ENCODE measurements at places on chromosomes 3 and 15.
A peak's percentile ranks its signal among the peaks of the same experiment; 100 is the strongest.

DNA sequence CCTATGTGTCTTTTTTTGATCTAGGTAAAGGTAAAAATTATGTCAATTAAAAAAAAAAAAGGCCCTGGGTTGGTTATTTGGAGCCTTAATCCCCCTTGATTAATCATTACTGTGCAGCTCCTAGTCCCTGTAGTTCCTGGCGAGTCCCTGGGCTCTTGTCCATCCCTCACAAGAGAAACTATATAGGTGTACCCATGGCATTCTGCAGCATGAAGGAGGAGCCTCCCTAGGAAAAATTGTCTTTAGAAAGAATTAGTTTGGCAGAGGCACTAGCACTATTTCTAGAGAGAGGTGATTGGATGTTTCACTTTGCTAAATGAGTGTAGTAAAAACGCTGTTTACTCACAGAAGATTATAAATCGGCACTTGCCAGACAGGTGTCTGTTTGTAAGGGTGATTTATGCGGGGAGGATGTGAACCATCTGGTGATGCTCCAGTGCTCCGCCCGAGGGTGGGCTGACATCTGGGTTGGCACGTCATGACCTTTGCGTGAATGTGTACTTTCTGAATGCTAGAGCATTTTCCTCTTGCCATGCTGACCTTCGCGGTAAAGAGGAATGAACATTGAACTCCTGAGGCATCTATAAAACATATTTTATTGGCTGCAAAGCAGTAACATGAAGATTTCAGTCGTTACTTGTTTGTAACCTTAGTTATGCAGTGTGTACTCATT, 12.6 kb downstream of the PLCL2 start:
- DNase-seq = no peak

DNA sequence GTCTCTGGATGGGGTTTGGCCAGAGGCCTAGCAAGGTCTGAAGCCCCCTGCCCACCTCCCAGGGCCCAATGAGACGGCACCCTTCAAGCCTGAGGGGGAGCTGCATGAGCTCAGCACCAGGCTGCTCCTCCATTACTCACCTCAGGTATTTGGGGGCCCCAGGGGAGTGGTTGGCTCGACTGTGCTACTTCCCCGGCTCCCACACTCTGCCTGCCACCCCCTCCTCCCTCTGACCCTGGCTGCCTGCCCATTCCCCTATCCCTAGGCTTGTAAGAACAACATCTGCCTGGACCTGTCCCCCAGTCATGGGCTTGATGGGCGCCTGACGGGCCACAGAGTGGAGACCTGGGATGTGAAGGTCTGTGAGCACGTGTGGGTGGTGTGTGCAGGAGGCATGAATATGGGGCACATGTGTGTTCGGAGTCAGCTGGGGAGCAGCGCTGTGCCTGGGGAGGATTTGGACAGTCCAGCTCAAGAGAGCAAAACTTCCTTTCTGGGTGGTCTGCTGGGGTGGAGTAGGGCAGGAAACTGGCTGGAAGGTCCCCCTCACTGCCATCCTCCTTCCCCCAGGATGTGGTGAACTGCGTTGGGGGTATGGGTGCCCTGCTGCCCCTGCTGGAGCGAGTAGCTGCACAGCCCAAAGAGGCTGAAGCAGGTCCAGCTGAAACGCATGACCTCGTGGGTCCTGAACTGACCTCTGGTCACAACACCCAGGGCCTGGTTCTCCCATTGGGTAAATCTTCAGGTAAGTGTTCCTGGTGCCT, 17.4 kb downstream of the NBEAL2 start:
- no peak for DNase-seq

DNA sequence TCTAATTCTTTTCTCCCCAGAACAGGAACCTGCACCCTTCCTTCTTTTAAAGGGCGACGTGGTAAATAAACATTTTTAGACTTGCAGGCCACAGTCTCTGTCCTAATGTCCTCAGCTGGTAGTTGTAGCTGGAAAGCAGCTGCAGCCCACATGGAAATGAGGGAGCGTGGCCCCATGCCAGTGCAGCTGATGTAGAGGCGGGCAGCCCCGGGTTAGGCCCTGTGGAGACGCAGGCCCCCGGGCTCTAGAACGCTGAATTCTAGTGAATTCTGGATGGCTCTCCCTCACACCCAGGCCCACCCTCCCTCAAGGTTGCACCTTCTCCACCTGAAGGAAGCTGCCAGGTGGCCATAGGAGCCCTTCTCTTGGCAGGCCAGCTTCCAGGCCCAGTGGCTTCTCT, 52.3 kb downstream of the PGPEP1L start:
- no peak for DNase-seq

DNA sequence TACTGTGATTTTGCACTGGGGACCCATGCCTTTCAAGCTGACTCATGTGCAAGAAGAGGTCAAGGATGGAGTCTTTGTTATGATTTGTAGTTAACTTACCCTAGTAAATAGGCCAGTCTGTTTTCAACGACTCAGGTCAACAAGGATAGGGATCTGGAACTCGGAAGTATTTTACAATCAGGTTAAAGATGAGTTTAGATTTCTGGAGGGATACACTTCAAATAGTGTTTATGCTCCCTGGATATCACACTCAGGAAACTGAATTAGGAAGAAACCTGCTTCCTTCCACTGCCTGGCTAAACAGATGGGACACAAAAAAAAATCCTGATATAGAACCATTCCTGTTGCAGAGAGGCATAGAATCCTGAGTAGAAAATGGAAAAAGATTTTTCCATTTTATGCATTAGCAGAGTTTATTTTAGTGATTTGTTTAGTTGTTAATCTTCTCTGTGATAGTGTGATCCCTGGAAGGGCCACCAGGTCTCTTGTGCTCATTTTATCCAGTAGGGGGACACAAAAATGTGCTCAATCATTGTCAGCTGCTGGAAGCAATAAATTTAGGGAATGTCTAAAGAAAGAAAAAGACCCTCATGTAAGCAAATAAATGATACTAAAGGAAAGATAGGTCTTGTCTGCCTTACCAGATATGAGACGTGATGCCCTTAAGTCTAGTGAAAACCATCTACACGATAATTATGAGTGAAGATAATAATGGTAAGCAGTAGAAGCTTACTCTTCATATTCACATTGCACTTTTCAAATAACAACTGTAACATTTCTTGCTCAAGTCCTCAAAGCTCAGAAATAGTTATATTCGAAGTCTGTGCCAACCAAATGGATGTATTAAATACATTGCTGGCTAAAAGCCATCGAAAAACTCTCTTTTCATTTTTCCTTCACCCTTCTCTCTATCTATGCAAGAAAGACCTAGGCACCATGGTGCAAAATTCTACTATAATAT, 452.1 kb upstream of the KCNMB2 start:
- DNase-seq = no peak

DNA sequence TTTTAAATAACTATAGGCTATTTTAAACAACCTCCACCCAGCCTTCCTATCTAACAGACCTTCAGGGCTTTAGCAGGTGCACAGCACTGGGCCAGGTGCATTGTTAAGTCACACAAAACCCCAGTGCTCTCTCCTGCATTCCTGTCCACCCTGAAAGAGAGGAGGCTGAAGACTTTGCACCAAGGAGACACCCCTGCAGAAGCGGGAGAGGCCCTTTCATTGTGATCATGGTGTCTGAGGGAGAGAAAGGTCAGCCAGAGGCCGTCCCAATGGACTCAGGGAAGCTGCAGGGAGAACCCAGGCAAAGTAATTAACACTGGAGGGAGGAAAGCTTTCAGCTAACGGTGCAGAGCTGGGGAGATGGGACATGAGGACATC, 5.2 kb downstream of the LRIG1 start:
- DNase-seq = no peak

- DNase-seq = no peak
Observed at GRCh38 chr15:74783808-74784175, 1.9 kb downstream of the CSK start.

DNA sequence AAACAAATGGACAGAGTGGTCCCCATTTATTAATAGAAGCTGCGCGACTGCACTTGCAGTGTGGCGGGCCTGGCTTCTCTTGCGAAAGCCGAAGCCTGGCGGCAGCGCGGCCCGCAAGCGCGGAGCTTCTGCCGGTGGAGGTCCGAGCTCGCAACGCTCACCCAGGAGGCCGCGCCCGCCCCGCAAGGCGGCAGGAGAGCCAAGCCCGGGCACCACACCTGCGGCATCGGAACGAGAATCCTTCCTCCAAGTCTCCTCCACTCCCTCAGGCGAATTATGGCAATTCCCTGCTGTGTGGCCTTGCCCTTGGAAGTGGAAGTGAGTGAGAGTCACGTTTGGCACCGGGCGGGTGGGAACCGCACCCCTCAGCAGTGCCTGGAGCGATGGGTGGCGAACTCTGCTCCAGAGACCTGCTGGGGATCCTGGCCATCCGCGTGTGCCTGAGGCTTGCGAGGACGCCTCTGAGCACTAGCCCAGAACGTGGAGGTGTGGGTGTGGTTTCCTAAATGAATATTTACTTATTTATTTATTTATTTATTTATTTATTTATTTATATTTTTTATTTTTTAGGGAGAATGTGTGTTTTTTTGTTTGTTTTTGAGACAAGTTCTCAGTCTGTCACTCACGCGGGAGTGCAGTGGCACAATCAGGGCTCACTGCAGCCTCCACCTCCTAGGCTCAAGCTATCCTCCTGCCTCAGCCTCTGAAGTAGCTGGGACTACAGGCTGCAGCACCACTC, 133.7 kb upstream of the UBE2E1 start:
- DNase-seq = peak; percentile 70

DNA sequence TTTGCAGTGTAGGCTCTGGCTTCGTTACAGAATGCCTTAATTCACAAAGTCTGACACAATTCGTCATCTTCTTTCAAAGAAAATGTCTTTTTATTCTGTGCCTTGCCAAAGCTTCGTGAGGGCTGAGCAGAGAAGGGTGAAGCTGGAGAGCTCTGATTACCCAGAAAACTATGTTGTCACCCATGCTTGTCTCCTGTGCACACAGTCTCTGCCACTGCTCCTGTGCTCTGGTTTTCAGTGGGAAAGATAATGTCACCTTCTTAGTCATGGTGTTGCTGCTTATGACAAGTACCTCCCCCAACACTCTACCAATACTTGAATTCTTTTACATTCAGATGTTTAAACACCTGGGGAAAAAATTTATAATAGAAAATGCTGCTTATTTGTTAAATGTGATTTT, 509.2 kb upstream of the GRM7 start:
- DNase-seq = no peak

GRCh38 chr3:3107858-3108257, 2.3 kb downstream of the IL5RA start:
- no peak for DNase-seq

DNA sequence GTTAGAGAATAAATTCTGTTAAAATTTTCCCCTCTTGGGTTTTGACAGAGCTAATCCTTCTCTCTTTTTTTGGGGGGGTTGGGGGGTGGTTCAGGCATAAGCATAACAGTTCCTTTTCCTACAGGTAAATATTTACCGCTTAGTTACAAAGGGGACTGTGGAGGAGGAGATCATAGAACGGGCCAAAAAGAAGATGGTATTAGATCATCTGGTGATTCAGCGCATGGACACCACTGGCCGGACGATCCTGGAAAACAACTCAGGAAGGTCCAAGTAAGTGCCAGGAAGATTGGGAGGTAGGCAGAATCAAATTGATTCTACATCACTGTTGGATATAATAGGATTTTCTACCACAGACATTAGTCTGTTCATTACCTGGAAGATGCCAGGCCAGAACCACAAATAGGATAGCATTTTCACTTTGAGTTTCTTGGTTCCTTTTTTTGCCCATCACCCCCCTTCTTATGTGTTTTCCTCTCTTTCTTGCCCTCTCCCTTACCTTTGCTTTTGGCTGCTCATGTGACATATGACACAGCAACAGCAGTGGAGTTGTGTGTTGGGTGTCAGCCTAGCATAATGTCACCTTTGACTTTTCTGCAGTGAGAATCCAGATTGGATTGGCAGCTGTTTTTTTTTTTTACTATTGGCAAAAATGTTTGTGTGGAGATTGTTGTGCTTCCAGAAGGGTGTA, 79.0 kb downstream of the CHD2 start:
- no peak for DNase-seq

GRCh38 chr3:174097686-174098085, 700.1 kb downstream of the NLGN1 start:
- DNase-seq = no peak

DNA sequence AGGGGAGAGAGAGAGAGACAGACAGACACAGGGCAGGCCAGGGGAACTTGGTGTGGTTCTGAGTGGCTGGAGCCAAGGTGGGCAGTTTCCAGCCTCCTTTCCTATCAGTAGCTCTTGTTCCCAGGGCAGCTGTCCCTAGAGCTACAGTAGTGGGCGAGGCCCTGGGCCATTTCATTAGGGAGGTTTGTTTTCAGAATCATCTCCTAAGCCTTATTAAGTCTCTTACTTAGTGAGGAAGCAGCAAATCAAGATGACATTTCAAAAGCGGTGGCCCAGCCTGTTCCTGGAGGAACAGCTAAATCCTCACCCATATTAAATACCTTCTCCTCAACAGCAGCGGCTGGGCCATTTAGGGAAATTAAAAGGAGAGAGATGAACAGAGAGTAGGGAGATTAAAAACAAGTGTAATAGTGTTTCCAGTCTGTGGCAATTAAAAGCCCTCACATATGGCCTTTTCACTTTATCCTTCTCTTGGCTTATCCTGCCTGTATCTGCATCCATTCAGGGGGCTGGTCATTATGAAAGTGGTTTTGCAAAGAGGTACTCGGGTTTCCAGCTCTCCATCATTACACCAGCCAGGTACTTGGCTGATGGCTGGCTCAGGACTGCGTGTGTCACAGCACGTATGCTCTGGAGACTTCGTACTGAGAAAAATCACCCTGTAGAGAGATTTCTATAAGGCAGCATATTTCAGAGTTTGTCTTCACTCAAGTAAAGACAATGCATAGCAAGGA, 91.9 kb upstream of the PRR23C start:
- no peak for DNase-seq

DNA sequence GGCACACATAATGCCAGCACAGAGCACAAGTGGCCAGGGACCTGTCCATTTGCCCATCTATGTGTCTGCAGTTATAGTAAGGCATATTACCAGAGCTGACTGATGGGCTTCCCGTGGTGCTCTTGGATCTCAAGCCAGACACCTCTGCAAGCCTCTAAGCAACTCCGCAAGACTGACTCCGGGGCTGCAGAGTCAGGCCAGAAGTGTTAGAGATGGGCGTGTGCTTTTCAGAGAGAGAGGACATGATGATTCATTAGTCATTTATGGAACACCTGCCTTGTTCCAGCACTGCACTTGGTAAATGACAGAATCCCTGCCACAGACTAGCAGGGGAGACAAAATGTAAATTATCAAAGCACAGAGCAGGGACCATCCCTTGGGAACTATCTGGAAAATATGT, 559.0 kb downstream of the PDCD6IP start:
- DNase-seq = no peak

DNA sequence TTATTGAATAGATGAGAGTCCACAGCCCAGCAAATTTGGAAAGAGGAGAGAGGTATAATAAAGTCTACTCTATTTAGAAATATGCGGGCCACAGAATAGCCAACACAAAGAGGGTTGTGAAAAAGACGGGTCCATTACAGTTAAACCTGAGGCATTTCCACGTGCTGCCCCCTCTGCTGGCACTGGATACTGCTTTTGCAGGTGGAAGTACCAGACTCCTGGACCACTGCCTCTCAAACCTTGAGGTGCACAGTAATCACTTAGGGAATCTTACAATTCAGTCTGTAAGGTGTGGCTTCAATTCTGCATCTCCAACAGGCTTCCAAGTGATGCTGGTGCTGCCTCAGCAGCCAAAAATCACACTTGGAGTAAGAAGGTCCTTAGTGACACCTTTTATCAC, 3.0 kb upstream of the TFDP2 start:
- no peak for DNase-seq

- no peak for DNase-seq
Observed at GRCh38 chr3:25831578-25831977, 41.7 kb downstream of the OXSM start.

- no peak for DNase-seq
Observed at GRCh38 chr15:100788418-100789105, 91.1 kb upstream of the ALDH1A3 start.

- DNase-seq = no peak
Observed at GRCh38 chr3:143529018-143529478, 319.2 kb downstream of the SLC9A9 start.

Measured in right kidney (tissue), 9 donors.